ENCODE measurements at places on chromosomes 3 and 15.

DNA sequence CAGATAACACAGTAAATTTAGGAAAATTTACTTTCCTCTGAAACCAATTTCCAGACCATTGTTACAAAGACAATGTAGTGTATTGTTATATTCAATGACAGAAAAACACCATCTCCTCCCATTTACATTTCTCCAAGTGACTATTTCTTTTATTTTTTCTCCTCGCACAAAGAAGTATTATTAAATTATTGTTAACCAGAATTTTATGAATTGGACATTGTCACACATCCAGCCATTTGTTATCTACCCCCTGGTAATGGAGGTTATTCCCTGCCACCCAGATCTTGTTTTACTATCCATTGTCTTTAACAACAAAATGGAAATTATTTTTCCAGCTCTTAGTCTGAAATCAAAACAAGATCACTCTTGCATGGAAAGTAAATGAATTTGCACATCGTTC lies 511.3 kb downstream of the FGF12 start:
- no peak for DNase-seq

- DNase-seq: no peak
Measured at GRCh38 chr15:98795980-98796379, 147.6 kb downstream of the IGF1R start.

- no peak for DNase-seq
Measured at GRCh38 chr15:27694506-27695087, 404.5 kb downstream of the OCA2 start.

DNA sequence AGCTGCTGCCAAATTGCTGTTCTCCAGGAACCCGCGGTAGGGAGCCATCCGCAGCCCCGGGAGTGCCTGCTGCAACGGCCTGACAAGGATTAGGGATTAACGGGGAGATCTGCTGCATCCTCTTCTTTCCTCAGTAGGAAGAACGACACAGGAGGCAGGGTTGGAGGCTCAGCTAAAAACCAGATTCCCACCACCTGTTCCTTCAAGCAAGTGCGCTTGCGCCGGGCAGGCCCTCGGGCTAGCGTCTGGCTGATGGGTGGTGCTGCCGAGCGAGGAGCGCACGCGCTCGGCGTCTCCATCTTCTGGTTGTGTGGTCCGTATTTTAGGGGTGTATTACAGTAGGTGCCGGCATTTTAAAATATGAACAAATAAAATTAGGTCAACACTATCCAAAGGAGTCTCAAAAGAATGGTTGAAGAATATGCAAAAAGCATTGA lies 25.4 kb upstream of the SLC25A26 start:
- peak; percentile 39 for DNase-seq

DNA sequence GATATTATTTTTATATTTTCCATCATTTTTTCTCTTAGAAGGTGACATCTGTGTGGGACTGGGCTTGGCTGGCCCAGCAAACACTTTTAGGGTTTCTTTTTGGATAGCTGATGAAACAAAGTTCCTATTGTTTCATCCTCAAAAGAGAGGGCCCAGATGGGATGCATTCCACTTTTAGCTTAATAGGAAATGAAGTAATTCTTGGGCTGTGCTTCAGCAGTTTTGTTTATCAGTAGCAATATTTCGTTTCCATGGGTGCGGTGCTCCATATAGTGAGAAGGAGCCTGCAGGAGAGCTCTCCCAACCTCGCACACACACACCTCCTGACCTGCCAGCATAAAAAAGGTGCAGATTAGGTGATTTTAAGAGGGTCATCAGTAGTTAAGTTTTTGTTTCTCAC lies 147.5 kb downstream of the AKAP13 start:
- DNase-seq: peak; percentile 76

DNA sequence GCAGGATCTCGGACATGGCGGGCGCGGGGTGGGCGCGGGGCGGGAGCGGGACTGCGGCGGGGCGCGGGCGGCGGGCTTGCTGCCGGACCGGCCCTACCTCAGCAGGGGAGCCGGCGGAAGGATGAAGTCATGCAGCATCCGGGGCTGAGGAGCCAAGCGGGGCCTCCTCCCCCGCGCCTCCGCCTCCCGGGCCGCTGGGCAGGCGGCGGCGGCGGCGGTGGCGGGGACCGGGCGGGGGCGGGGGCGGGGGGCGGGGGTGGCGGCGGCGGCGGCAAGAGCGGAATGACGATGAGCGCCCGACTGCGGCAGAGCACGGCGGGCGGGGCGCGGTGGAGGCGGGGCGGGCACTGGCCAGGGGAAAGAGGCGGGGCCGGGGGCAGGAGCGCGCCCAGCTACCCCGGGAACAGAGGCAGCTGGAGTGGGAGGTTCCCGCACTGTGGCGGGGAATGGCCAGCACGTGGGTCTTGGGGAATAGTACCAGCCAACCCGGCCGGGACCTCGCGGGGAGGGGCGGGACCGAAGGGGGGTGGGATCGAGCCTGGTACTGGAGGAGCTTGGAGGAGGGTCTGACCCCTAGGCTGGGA lies at the start of gene CAMK2N2:
Gene CAMK2N2, minus strand, starts transcription at position 284 of the 584 bp plus-strand sequence. Its CDS starts 268 bp downstream, at position 16.
- DNase-seq: peak; percentile 70

- no peak for DNase-seq
Measured at GRCh38 chr3:5133239-5134018, 11.3 kb downstream of the ARL8B start.

DNA sequence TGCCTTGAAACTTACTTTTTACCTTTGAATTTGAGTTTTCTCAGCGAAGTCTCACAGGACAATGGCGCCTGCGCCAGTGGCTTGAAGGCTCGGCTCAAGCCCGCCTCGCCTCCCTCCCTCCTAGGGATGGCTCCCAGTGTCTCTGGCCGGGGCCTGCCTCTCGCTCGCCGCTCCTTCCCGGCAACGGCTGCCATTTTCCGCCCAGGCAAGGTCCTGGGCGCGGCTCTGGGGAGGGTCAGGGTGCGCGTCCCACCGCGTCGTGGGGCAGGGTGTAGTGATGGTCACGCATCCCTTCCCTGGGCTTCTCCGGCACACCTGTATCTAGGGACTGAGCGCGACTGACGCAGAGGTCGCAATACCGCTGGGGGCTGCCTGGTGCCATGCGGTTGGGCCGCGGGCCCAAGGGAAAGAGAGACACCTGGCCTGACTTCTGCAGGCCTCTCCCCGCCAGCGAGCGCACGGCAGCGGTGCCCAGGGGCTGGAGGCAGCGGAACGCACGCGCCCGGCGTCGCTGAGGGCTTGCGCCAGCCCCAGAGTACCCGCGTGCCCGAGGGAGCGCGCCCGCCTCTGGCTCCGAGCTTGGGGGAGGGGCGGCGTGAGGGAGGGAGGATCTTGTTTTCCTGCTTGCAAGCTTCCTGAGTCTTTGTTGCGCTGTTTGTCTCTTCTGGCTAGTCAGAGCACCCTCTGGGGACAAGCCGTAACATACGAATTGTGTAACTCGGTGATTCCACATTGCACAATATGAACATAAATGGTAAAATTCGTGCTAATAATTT lies 20.7 kb upstream of the FEM1B start:
- peak; percentile 92 for DNase-seq

DNA sequence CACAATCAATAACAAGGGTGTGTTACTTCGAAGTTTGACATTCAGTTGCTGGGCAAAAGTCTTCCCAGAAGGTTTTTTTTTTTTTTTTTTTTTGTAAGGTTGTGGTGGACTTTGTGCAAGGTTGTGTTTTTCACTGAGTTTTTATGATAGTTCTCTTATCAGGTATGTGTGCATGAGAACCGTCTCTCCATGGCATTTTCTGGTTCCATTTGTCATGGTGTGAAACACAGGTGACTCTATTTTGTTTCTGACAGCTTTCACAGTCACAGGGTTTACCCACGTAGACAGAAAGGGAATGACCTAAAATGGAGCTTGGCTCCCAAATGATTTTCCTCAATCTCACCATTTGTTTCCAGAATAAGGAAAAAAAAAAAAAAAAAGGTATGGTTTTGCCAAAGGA lies 1377.2 kb upstream of the CADM2 start:
- no peak for DNase-seq

DNA sequence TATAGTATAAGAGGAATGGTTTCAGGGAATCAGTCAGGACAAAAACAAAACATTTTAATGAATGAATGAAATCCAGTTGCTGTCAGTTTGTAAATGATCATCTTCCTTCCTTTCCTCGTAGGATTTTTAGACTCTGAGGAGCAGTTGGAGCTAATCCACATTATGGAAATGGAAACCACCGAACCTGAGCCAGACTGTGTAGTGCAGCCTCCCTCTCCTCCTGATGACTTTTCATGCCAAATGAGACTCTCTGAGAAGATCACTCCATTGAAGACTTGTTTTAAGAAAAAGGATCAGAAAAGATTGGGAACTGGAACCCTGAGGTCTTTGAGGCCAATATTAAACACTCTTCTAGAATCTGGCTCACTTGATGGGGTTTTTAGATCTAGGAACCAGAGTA lies 3.1 kb downstream of the TIPARP start:
- no peak for DNase-seq

GRCh38 chr3:181660337-181660736 lies 51.4 kb upstream of the SOX2 start:
- no peak for DNase-seq

- no peak for DNase-seq
Measured at GRCh38 chr3:174822320-174822719, 36.8 kb upstream of the NAALADL2 start.

DNA sequence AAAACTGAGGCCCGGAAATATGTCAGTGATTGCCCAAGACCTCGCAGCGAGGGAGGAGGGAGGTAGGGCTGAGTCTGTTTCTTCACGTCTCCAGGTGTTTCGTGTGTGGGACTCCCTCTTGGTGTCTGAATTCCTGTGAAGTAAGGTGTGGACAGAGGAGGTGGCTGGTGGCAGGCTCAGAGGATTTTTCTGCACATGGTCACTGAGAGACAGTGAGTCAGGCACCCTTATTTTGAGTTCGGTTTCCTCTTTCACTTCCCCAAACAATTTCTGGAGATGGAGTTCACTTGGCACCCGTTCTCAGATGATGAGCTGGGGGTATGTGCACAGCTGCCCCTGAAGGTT lies 46.3 kb upstream of the VPS8 start:
- DNase-seq: peak; percentile 95

DNA sequence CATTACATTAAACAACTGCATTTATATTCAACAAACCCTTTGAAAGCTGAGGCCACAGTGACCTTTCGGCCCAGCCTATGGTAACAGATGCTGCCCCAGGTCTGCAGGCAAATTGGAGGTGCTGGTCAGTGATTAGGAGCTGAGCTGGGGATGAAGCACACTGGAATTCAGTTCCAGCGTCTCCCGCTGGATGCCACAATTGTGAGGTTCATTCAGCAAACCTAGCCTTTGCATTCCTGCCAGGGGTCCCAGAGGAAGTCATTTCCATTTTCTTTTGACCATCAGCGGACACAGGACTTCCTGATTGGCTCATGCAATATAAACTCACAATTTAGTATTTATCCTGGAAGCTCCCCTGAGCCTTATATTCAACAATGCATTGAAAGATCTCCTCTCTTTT lies 89.5 kb downstream of the IL20RB start:
- no peak for DNase-seq

DNA sequence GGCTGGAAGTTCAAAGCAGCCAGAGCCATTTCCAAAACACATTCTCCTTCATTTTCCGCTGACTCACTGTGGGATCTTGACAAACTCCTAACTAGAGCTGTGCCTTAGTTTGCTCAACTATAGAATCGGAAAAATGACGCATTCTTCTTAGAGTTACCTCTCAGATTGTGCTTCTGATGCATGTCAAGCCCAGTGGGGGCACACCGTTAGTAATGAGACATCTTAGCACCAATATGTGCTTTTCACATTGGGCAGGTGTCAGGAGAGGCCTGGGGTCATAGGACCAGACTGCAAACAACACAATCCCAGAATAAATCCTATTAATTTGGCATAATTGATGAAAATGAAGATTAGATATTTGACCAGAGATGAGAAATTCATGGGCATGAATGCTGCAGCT lies 71.3 kb upstream of the UBE3A start:
- no peak for DNase-seq

GRCh38 chr3:109702252-109702651 lies 364.9 kb upstream of the DPPA4 start:
- peak; percentile 78 for DNase-seq

- no peak for DNase-seq
Measured at GRCh38 chr15:85750319-85751290, 44.1 kb downstream of the KLHL25 start.

Data from mammary epithelial cell (primary cell).